ENCODE measurements at places on chromosomes 5 and 9.

DNA sequence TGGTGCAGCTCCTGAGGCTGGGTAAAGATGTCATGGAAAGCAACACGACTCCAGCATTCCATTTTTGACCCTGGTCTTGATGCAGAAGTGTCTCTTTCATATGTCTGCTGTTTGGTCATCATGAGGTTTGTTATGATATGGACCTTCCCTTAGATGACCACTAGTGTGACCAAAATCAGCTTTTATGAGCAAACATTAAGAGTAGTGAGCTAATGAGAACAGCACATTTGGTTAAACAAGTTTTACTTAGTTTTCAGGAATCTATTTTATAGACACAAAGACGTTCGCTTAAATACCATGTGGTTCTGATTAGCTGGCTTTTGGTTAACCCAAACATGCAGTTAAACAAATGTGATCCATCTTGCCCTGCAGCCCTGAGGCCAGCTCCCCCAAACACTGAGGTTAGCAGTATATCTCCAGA is 56.7 kb upstream of the ACTBL2 start:
- DNase-seq: no peak

DNA sequence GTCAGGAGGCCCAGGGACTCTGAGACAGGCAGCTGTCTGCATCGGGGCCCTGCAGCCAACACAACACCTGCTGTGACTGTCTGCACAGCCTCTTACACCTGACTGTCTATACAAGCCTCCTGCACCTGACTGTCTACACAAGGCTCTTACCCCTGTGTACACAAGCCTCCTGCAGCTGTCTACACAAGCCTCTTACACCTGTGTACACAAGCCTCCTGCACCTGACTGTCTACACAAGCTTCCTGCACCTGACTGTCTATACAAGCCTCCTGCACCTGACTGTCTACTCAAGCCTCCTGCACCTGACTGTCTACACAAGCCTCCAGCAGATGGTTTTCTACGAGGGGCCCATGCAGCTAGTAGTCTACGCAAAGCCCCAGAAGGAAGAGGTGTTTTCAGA is 18.6 kb downstream of the IRX2 start:
- DNase-seq: no peak

- DNase-seq: no peak
These were observed 738.2 kb downstream of the BRINP1 start for GRCh38 chr9:118630931-118631595.

- DNase-seq: no peak
These were observed 166.1 kb downstream of the CACNA1B start for GRCh38 chr9:138043411-138044345.

- no peak for DNase-seq
These were observed 462.0 kb downstream of the HTR1A start for GRCh38 chr5:63500242-63500641.

GRCh38 chr5:44640945-44641456 is 167.7 kb upstream of the MRPS30 start:
- no peak for DNase-seq

- no peak for DNase-seq
These were observed 597.9 kb upstream of the TLE4 start for GRCh38 chr9:78973907-78974306.
